ENCODE measurements at places on chromosomes 3 and 15.

DNA sequence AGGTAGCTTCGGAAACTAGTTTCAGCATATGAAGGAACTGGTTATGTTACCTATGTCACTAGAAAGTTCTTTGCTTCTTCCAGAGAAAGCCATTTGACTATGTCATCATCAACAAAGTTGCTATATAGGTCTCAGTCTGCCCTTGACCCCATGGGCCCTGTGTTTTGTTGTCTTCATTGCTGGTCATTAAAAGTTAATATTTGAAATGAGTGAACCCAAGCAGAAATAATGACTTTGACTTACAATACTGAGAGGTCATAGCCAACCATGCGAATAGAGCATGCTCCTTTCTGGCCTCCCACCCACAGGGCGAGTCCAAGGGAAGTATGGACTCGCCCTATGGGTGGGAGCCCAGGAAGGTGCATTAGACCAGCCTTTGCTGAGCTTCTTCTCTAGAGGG lies 40.9 kb downstream of the APH1B start:
- DNase-seq = no peak

DNA sequence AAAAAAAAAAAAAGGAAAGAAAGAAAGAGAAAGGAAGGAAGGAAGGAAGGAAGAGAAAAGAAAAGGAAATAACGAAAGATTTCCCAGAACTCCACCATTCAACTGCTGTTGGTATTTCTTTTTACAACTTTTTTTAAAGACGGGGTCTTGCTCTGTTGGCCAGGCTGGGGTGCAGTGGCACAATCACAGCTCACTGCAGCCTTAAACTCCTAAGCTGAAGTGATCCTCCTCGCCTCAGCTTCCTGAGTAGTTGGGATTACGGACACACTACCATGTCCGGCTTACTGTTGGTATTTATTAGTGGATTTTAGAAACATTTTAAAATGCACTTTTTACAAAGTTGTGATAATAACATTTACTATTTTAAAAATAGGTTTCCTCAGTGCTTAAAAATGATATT lies 15.0 kb upstream of the USP3 start:
- DNase-seq = no peak

DNA sequence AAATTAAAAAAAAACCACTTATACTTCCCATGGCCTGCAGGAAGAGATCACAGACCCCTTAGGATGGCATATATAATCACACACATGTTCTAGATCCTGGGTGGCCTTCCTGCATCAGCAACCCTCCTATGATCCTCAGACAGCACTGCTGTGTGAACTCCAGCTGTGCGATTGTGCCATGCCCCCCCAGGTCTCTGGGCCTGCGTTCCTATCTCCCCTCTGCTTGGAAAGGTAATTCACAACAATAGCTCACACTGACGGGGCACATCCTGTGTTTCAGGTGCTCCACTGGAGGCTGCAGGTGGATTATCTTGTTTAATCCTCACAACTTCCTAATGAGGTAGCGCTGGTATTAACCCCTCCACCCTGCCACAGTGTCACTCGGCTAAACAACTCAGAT lies 71.2 kb upstream of the GLCE start:
- no peak for DNase-seq

- DNase-seq = no peak
Measured at GRCh38 chr3:11305509-11305908, 33.3 kb downstream of the ATG7 start.

GRCh38 chr3:81198756-81199155 lies 562.7 kb downstream of the GBE1 start:
- DNase-seq = no peak

GRCh38 chr3:161745741-161746140 lies 249.1 kb downstream of the OTOL1 start:
- DNase-seq = no peak

- DNase-seq = no peak
Measured at GRCh38 chr3:74435631-74436030, 178.8 kb downstream of the CNTN3 start.

DNA sequence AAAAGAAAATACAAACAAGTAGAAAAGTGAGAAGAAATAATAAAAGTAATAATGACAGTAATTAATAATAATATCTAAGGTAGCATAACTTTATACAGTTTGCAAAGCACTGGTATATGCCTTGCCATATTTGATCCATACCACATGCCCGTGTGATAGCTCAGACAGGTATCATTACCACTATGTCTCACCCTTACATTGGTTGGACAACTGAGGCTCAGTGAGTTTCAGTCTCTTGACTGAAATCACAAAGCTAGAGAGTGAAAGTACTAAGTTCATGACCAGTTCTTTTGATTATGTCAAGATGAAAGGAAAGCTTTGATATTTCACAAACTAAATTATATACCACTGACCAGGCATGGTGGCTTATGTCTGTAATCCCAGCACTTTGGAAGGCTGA lies 408.9 kb downstream of the GAP43 start:
- no peak for DNase-seq

DNA sequence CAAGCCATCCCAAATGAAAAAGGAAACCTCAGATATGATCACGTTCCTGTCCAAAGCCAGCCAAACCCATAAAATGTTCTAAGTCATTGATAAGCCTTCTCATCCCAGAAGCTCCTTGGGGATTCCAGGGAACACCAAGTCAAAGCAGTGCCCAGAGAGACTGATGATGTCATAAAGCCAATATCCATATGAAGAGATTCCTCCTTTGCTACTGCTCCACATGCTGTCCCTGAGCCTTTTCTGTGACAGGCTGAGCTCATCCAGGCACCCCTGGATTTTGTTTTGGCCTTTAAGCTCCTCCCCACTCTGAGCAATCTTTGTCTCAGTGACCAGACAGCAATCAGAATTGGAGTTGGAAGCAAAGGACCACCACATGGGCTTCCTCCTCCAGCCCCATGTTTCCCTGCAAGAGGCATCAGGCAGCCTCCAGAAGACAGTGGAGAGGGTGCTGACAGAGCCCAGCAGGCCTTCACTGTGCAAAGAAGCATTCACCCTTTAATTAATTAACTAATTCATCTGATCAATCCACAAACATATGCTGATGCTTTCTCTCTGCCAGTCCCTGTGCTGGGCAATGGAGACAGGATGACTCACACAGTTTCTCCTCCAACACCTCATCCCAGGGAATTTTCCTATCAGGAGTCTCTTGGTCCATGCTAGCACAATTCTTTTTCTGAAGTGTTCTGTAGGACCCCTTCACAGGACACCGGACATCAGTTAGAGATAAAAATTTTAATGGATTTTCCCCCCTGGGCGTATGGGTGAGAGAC lies 25.0 kb downstream of the MEX3B start:
- no peak for DNase-seq

- DNase-seq = no peak
Measured at GRCh38 chr3:139301654-139302053, 42.2 kb upstream of the MRPS22 start.

DNA sequence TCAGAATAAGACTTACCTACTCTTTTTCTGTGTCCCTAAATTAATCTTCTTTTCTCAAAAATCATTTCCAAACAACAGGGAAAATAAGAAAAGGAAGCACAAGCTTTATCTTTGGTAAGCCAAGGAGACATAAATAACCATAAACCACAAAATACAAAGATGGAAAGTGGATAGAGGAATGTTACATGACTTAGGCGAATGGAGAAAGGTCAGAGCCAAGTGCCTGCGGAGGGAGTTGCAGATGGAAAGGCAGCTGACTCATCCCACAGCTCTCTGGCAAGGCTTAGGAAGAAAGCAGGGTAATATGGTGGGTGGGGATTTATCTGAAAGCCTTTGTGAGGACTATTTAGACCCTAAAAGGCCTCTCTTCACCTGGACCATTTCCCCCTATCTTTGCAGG lies 72.8 kb downstream of the GALK2 start:
- no peak for DNase-seq

DNA sequence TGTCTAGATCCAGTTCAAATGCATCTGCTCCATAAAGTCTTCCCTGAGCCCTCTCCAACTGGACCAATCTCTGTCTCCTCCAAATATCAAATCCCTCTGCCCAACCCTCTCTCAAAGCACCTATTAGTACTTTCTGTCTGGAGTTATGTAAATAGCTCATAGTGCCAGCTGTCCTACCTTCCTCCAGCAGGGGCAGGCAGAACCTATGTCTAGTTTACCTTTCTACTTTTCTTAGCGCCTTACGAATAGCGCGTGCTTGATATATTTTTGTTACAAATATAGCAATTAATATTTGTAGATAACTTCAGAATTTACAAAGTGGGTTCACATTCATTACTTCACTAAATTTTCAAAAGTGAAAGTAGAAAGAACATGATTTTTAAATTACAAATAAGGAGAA lies 14.0 kb upstream of the CCDC80 start:
- DNase-seq = no peak

GRCh38 chr3:104198131-104198530 lies 1168.6 kb upstream of the ALCAM start:
- DNase-seq = no peak

- DNase-seq = no peak
Measured at GRCh38 chr3:4633078-4634004, 140.2 kb downstream of the ITPR1 start.

DNA sequence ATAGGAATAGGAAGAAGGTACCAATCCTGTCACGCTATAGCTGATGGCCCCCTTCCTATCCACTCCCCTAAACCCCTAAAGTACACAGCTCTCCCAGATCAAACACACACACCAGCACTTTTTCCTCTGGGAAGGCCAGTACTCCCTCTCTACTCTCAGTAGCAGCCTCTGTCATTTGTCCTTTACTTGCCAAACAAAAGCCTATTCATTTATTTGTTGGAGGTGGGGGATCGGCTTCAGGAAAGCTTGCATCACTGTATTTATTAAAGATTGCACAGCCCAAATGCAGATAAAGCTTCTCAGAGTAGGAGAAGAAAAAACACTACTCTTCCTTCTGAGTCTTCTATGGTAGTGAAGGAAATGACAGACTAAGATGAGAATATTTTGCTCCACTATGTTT lies 429.7 kb upstream of the RASGRP1 start:
- DNase-seq = no peak

- no peak for DNase-seq
Measured at GRCh38 chr3:190279690-190280089, 42.6 kb downstream of the CLDN1 start.

DNA sequence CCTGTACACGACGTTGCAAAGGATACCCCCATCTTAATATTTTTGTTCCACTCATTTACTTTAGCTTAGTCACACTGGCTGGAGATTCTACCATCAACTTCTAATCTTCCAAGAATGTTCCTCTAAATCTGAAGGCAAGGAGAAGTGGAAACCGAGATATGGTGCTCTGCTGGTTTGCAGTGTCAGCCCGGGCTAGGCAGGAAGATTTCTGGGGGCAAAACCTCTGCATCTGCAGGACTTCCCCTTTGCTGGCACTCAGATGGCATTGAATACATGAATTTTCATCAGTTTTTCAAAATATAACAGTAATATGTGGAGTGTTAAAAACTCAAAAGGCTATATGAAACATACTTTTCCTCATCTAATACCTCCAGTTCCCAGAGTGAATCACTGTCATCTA lies 240.4 kb downstream of the RPLP1 start:
- DNase-seq = no peak

DNA sequence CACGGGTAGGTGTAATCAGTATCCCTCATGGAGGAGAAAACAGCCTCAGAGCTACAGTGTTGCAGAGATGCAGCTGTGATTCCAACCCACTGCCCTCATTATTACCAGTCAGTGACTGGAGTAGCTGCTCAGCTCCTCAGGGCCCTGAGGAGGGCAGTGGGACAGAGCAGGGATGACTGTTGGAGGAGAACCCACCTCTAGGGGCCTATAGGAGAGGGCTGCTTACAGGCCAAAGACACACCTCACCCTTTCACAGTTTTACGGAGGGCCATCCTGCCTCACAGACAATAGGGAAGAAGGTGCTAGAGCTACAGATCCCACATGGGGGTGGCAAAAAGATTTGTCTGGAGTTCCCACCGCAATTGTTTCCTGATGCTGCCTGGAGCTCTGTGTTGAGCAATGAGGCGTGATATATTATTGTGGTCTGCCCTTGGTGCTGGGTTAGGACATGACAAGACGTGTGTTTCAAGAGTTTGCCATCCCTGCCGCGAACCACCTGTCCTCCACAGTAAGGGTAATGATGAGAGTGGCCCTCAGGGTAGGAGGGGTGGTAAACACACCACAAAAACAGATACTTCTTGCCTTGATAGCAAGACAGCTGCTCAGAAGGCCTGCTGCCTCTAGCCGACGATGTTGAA lies 140.5 kb upstream of the TPM1 start:
- no peak for DNase-seq

DNA sequence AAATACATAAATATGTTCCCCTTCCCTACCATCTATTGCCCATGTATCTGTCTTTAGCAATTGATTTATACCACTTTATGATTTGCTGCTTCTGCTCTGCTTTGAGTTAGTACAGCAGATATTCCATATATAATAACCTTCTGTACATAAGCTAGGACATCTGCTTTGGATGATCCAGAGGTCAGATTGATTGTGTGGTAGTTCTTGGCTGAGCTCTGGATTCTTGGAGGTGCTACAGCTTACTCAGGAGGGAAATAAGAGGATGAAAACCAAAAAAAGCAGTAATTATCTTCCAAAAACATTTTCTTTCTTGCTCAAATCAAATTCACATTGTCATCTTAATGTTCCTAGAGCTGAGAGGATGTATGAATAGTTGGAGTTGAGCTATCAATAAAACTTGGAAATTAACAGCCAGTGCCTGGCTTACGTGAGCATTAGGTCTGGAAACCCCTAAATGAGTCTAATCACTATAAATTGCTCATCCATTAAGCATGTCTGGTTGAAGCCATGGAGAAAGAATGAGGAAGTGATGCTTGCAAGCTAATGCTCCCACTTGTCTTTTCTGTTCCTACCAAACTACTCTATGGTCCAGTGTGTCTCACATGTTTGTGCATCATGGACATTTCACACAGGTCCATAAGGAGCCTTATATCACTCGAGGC lies 36.3 kb upstream of the TMEM42 start:
- DNase-seq = no peak

DNA sequence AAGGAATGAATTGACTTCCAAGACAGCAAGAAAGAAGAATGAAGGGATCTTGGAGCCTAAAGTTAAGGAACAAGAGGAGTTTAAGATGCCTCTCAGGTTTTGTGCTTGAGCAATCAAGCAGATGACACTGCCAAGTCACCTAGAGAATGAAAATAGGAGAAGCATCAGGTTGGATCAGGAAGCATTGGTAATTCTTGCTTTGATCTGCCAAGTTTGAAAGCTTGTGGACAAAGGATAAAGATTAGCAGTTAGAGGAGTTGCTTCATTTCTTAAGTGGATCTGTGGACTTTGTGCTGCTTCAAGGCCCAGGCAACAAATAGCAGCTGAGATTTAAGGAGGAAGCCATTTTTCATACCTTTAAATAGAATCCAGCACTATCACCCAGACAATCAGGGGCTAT lies 35.6 kb downstream of the FRMD5 start:
- no peak for DNase-seq

- DNase-seq = no peak
Measured at GRCh38 chr3:70743754-70744153, 431.3 kb upstream of the MDFIC2 start.

All from NCI-H1417 treated with DMSO at 0.1 percent for 48 hours (cell line).